Urothelium cell line (cell line): ENCODE measurements at places on chromosomes 16 and 17.

- no peak for DNase-seq
These were observed 3.4 kb upstream of the MMD start for GRCh38 chr17:55424893-55425540.

- no peak for DNase-seq
These were observed 9.8 kb upstream of the CTCF start for GRCh38 chr16:67552476-67552875.

- DNase-seq, result peak; percentile 65
These were observed 339 bp downstream of the N4BP1 start for GRCh38 chr16:48609652-48610029.

- no peak for DNase-seq
These were observed 1.7 kb downstream of the ARHGAP27 start for GRCh38 chr17:45430738-45431530.

GRCh38 chr16:8886593-8887430, 4.7 kb downstream of the LITAFD start:
- DNase-seq, result no peak

DNA sequence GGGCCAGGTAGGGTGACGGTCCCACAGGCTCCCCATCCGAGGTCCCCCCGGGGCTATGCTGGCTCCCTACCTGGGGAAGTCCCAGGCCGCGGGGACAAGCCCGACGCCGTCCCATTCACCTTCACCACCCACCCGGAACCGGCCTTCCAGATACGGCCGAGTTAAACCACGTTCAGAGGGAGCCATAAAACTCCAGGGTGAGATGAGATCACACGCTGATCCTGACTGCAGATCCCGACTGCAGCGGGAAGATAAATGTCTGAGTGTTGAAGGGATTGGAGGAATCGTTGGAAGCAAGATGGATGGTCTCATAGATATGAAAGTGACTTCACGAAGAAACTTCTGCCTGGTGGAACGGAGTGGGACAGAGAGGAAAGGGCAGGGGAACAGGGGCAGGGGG, 13.6 kb upstream of the C1QTNF8 start:
- no peak for DNase-seq

DNA sequence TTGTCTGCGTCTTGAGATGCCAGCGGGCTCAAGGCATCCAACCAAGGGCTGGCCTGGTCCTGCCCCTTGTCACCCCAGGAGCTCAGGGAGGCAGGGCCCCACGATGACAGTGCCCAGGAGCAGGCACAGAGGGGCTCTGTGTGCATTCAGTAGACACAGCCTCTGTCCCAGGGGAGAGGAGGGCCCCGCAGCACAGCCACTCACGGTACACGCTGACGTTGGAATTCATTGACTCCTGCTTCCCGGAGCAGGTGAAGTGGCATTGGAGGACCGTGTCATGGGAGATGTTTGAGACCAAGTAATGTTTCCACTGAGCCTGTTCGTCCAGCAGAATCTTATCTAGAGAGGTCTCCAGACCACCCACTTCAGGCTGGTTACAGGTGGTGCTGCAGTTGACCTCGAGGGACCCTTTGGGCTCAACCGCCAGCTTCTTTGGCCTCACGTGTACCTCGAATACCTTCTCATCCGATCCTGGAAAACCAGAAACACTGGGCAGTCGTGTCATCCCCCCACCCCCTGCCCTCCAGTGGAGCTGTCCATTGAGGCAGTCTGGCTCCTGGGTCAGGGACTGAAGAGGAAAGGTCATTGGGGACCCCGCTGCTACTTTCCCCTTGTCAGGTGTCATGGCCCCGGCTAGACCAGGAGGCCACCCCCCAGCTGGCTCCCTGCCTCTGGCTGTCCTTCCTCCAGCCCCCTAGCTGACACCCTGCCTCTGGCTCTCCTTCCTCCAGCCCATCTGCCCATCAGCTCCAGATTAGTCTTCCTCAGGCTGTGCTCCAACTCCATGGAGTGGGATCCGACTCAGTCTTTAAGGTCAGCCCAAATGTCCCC, 7.0 kb downstream of the PRR29 start:
- DNase-seq, result no peak
